ENCODE measurements at places on chromosomes 12 and 14.
A peak's percentile ranks its signal among the peaks of the same experiment; 100 is the strongest.

- DNase-seq = no peak
These were observed 54.4 kb downstream of the PELI2 start for GRCh38 chr14:56172571-56172971.

GRCh38 chr14:71264260-71264659 lies 357.0 kb downstream of the PCNX1 start:
- DNase-seq = no peak

GRCh38 chr14:100542619-100543205 lies 44.5 kb downstream of the BEGAIN start:
- DNase-seq = no peak

DNA sequence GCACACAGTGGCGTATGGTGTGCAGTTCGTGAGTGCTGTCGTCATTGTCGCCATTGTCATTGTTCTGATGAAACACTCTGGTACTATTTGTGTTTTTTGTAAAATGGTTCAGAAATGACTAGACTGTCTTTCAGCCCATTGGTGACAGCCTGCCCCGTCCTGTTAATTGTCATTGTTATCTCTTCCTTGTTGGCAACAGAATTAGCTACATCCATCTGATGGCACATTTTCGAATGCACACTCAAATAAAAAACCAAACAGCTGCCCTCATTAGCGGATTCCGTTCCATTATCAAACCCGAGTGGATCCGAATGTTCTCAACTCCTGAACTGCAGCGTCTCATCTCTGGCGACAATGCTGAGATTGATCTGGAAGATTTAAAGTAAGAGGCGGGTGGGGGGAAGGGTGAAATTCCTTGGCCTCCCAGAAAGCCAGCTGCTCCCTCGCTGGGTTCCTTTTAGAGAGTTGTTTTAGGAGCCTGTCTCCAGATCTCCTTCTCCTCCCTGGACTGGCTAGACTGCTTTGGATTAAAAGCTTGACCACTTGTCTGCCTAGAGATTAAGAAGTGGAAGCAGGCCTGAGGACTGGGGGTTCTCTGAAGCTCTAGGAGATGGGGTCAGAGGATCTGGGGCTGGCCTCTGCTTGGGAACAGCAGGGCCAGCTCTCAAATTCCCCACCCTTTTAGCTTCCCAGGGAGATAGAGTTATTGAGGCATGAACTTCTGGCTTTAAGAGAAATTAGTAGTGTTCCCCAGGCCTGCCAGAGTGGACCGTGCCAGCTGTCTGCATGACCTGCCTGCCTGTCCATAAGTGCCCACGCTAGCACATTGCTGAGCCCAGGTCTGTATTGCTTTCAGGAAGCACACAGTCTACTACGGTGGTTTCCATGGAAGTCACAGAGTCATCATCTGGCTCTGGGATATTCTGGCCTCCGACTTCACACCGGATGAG lies 43.3 kb downstream of the MMAB start:
- DNase-seq = no peak

- peak; percentile 16 for DNase-seq
These were observed 120.3 kb downstream of the GARIN6 start for GRCh38 chr12:99767809-99768208.

- no peak for DNase-seq
These were observed 14.6 kb upstream of the UBC start for GRCh38 chr12:124928912-124929530.

DNA sequence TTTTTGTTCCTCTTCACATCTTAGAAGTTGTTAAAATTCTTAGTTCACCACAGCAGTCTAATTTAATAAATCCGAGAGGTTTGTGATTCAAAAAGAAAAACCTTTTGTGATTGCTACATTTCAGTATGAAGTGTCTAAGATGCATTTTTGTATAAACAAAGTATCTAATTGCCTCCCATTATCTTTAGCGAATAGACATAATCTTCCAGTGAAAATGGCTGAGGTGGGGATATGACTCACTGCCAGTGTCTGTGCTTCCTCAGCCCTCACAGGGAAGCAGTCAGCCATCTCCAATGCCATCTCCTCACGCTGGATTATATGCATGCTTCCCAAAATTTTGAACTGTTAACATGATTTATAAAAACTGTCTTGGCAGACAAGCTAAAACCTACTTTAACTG lies 7.6 kb downstream of the GCH1 start:
- no peak for DNase-seq

DNA sequence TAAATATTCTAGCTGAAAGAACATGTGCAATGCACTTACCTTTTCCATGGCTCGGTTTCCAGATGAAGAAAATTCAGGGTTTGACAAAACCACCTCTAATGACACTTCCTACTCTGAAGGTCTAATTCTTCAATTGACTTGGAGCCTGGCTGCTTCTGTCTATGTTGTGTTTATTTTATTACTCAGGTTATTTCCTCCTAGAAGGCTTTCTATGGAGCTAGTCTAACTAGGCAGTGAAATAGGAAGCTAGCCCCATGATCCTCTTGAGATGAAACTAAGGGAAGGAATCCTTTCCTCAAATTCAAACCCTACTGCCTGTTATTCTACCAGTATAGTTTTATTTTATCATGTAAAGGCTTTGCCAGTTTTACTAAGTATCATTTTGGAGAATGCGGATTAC lies 20.9 kb upstream of the IFNG-AS1 start:
- DNase-seq = no peak

GRCh38 chr12:114011711-114012110 lies 45.6 kb upstream of the RBM19 start:
- no peak for DNase-seq

DNA sequence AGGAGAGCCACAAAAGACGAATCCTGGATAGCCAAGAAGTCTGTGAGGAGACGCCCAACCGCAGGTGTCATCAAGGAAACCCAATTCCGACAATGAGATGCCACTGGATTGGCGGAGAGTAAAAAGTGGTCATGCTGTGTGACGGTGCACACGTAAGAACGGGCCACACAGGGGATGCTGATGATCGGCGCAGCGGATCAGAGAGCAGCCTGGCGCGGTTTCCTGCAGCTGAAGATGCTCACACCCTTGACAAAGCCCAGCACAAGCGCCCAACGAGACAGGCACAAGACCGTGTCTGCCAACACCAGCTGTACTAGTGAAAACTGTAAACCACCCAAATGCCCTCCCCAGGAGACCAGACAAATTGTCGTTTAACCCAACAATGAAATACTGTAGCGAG lies 55.8 kb downstream of the CCDC85C start:
- DNase-seq = no peak

DNA sequence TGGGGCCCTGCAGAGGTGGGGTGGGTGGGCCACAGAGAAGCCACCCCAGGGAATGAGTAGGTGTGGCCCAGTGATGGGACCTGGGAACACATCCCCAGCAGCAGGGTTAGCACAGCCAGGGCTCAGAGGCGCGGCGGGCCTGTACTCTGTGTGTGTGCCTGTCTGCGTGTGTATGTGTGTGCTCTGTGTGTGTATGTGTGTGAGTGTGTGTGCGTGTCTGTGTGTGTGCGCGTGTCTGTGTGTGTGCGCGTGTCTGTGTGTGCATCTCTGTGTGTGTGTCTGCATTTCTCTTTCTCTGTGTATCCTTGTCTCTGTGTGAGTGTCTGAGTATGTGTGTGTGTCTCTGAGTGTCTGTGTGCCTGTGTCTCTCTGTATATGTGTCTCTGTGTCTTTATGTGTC lies 26.1 kb downstream of the KIF26A start:
- no peak for DNase-seq

GRCh38 chr14:63276492-63277342 lies 42.0 kb downstream of the GPHB5 start:
- DNase-seq = peak; percentile 69

DNA sequence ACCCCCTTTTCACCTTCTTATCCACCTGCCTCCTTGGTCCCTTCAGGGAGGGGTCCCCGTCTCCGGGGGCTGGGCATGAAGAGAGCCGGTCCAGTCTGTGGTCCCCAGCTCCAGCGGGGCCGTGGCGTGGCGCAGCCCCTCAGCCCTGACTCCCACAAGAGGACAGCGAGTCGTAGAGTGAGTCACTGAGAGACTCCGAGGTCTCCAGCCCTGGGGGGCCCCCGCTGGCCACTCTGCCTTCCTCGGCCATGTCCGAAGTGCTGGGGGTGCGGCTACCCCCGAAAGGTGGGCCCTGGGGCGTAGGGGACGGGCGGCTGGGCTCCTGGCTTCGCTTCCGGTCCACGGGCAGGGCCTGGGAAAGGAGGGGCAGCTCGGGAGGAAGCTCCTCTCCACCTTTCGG lies 36.5 kb downstream of the NCKAP5L start:
- DNase-seq = no peak

- DNase-seq = no peak
These were observed 43.7 kb upstream of the KITLG start for GRCh38 chr12:88623777-88624548.

DNA sequence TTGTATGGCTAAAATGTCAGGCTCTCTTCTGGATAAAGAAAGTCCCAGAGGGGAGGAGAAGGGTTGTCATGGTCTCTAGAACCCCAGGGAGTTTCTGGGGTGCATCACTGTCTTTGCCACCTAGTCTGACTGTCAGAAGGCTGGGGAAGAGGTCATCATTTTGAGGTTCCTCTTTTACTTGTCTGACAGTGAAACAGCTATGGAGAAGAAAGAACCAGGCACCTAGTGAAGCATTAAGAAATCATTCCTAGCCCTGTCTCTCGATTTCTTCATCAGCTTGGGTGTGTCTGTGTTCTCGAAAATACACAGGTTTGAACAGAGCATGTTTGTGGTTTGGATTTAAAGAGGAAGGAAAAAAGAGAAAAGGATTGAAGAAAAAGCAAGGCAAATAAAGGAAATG lies 158.7 kb upstream of the LRIG3 start:
- DNase-seq = no peak

DNA sequence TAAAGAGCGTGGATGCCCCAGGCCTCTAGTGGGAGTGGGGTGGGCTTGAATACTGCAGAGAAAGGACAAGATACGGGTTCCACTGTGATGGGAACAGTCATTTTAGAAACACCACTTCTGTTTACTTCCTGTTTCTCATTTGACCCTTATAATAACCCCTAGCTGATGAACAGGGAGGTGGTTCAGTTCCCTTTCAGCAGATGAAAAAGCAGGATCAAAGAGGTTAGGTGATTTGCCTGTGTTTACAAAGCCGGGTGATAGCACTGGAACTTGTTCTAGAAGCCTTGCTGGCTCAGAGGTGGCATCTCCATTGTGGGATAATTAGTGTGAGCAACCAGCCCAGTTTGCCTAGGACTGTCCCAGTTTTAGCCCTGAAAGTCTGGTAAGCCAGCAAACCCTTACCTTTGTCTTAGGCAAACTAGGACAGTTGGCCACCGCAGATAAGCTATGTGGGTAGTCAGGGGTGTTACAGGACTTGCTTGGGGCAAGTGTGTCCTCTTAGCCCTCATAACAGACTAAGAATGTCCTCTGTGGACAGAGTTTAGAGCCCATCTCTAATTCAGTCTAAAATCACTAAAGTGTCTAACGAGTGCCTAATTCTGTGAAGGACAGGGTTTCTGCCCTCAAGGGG lies 7.5 kb upstream of the LRP1-AS start:
- no peak for DNase-seq

- DNase-seq = no peak
These were observed 1.2 kb downstream of the GPR135 start for GRCh38 chr14:59463787-59464485.

DNA sequence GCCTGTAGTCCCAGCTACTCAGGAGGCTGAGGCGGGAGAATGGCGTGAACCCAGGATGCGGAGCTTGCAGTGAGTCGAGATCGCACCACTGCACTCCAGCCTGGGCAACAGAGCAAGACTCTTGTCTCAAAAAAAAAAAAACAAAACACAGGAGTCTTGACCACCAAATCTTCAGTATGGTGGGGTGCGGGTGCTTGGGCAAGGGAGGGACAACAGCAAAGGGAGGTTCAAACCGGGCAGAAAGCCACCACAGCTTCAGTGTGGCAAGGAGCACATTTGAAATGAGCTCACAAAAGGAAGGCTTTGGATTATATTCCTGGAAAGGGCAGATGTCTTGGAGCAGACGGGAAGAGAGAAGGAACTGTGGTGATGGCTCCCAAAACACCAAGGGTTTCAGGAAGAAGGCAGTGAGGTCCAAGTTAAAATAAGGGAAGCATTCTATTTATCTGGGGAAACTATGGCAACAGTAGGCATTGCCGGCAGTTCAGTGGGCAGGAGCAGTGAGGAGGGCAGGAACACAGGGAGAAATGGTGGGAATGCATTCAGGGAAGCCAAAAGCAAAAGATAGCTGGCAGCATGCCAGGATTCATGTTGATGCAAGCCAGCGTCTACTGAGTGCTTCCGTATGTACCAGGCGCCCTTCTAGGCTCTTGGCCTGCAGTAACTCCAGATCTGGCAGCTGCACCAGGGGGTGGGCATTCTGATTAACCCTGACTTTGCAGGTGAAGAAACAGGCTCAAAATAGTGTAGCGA lies 51.0 kb upstream of the SRSF5 start:
- DNase-seq = peak; percentile 13

GRCh38 chr14:92860049-92860840 lies 62.7 kb upstream of the CHGA start:
- DNase-seq = no peak

DNA sequence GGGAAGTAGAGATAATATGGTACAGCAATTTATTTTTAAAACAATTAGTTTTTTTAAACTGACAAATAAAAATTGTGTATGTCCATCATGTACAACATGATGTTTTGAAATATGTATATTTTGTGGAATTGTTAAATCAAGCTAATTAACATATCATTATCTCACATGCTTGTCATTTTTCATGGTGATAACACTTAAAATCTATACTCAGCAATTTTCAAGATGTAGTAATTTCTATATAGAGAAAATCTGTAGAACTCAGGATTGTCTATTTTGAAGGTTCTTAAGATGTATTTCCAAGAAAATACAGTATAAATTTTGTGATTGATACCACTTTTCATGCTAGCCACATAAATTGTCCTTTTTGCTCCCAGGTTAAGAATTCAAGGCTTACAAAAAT lies 247.1 kb downstream of the FBXL14 start:
- no peak for DNase-seq

GRCh38 chr12:2250797-2251196 lies 198.0 kb downstream of the CACNA1C start:
- no peak for DNase-seq

- DNase-seq = no peak
These were observed 31.2 kb upstream of the FOS start for GRCh38 chr14:75247286-75247922.

DNA sequence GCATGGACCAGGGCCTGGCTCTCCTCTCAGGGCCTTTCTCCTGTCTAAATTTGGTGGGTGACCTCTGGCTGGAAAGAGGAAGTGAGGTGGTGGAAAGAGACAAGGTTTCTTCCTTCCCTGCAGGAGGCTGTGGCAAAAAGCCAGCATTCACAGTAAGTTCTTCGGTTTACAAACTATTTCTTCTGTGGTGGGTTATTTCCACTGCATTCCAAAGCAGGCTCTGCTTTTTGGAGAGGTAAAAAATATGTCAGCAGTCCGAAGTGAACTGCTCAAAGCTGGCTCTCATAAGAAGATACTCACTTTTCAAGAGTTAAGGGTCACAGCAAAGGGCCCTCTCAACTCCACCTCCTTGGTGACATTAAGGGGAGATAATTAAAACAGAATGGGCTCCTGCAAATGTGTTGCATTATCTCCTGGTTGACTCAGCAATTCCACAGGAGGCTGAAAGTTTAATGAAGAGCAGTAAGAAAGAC lies 48.9 kb upstream of the POC1B start:
- no peak for DNase-seq

GRCh38 chr12:99387661-99388060 lies 259.9 kb upstream of the GARIN6 start:
- no peak for DNase-seq

- no peak for DNase-seq
These were observed 57.0 kb downstream of the OTOGL start for GRCh38 chr12:80156306-80156705.

Measured in NCI-H1417 treated with DMSO at 0.1 percent for 48 hours (cell line).